IMR-90 (cell line): ENCODE measurements at places on chromosomes 13 and 19. TPM values are rescaled to one million over a fixed set of nuclear protein-coding genes. Genes with fewer than 3 reads are reported as not detected.

The MYO1F gene
- total RNA-seq = under 0.01 and 0.18 TPM in 2 replicates

The FCER2 gene
- not detected in 2 replicates for total RNA-seq

The SHC2 gene
- total RNA-seq = under 0.01 TPM in 1 of 2 replicates, not detected in the other

The CLEC11A gene
- total RNA-seq = 17.0 and 19.2 TPM in 2 replicates

The CASP14 gene
- total RNA-seq = not detected in 2 replicates

The CEACAM7 gene
- not detected in 2 replicates for total RNA-seq

DNA sequence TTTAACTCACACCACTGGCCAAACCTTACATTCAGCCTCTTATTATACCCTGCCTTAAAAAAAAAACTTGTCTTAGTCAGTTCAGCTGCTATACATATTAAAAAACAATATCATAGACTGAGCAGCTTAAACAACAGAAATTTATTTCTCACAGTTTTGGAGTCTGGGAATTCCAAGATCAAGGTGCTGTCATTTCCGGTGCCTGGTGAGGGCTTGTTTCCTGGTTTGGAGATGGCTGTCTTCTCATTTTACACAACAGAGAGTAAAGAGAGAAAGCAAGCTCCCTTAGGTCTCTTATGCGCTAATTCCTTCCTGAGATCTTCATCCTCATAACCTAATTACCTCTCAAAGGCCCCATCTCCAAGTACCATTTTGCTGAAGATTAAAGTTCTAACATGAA lies 769.2 kb downstream of the DIAPH3 start:
- no peaks in the 10 kb centered on the region for H3K27me3 ChIP-seq
- no peak overlapping the region for H3K27ac ChIP-seq
- no peak for DNase-seq
- H3K4me3 ChIP-seq = no peak overlapping the region

- no peak overlapping the region for H3K27ac ChIP-seq
- DNase-seq = no peak
- H3K4me1 ChIP-seq = no peaks in the 10 kb centered on the region
- H3K27me3 ChIP-seq = no peaks in the 10 kb centered on the region
Observed at GRCh38 chr13:96898646-96899254, 95.5 kb downstream of the OXGR1 start.

DNA sequence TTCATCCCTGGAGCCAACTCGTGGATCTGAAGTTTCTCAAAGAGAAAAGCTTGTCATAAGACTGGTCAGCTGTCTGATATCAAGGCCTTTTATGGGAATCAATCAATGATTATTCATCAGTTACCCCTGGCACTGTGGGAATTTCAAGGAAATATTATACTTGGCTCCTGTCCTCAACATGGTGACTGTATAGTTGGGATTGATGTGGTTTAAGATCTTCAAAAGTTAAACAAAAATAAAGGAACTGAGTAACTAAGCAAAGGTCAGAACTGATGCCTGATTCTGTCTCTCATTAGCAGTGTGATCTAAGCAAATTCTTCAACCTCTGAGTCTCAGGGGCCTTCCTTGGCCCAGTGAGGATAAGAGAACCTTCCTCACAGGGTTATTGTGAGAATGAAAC lies 22.2 kb upstream of the SERPINE3 start:
- H3K4me3 ChIP-seq = no peak overlapping the region
- H3K27ac ChIP-seq = no peak overlapping the region
- peaks cover 9% of the 10 kb centered on the region for H3K27me3 ChIP-seq
- no peaks in the 10 kb centered on the region for H3K36me3 ChIP-seq
- peaks cover 2% of the 10 kb centered on the region; the same call in 1 of the 2 replicates for H3K4me1 ChIP-seq

DNA sequence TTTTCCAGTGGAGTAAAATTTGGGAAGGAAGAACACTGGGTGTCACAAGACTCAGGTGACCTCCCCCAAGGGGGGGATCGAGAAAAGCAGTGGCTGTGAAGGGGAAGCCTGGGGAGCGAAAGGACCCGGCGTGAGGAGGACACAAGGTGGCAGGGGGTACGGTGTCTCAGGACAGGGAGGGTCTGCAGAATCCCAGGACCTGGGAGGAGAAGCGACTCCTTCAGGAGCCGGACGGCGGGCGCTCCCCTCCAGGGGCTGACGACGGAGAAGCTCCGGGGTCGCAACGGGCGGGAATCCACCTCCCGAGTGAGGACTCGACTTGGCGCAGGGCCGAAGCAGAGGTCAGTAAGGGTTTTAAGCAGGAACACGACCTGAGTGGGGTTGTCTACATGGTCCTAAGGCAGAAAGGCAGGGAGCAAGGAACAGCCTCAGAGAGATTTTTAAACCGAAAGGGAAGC lies 529 bp downstream of the ZNF836 start:
- no peaks in the 10 kb centered on the region for H3K4me1 ChIP-seq
- DNase-seq = no peak

GRCh38 chr19:57947088-57947418 lies 453 bp downstream of the ZNF256 start:
- no peak overlapping the region; the same call in 1 of the 2 replicates for H3K27ac ChIP-seq
- peaks cover 21% of the 10 kb centered on the region for H3K36me3 ChIP-seq
- no peak for DNase-seq
- no peaks in the 10 kb centered on the region for H3K27me3 ChIP-seq
- peak overlapping the region; percentile 83 for H3K4me3 ChIP-seq
